ENCODE measurements at places on chromosomes 4 and X.

- DNase-seq, result no peak
These were observed 150.9 kb downstream of the ENPP6 start for GRCh38 chr4:184066584-184067300.

GRCh38 chr4:114361249-114361648, 237.4 kb upstream of the UGT8 start:
- no peak for DNase-seq

- no peak for DNase-seq
These were observed 112.2 kb downstream of the DHX15 start for GRCh38 chr4:24472161-24472510.

- no peak for DNase-seq
These were observed 4.3 kb upstream of the SLC26A1 start for GRCh38 chr4:997375-998071.

GRCh38 chr4:183393446-183393845, 51.0 kb upstream of the CDKN2AIP start:
- no peak for DNase-seq

DNA sequence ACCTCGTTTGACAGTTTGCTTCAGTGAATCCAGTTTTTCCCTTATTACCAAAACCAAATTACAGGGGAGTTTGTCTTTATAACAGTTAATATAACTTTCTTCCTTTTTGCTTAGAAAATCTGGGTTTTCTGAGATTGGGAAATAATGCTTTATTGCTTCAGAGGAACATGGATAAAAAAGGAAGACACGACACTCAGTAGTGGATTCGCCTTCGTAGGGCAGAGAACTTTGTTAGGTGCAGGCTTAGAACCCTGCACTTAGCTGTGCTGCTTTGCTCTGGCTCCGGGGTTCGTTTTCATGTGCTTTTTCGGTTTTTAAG, 188.2 kb downstream of the SOWAHB start:
- no peak for DNase-seq

DNA sequence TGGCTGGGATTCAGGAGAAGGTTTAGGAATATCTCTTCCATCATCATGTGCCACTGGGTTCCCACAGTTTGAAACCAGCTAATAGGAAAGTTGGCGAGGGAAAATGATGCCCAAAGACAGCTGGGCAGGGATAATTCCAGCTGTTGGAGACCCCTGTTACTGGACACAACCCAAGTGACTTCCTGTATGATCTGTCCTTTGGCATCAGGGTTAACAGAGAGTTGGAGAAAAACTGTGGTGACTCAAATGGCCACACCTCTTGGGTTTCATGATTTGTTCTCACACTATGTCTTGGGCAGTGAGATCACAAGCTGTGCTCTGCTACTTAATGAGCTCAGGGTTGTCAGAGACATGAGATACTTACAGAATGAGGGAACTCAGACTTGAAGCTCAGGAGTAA, 3.8 kb downstream of the FGF16 start:
- DNase-seq, result peak; percentile 2

GRCh38 chr4:96845819-96846218, 1005.9 kb downstream of the PDHA2 start:
- DNase-seq, result no peak

GRCh38 chr4:147658501-147658900, 25.5 kb downstream of the PRMT9 start:
- no peak for DNase-seq

DNA sequence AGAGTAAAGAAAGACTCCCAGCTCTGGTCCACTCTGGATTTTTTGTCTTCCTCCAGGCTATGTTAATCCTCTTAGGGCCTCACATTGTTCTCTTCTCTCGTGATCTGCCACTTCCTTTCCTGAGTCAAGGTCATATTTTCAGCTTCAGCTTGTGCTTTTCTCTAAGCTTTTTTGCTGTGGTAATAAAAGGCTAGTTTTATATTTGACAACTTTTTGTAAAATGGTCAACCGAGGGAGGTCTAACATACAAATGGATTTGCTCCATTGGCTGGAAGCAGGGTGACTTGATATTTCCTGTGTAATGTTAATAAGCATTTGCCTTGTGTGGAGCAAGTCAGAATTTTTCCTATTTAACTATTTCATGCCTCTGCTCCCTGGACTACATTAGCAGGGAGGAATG, 239.7 kb downstream of the RAB28 start:
- DNase-seq, result peak; percentile 62

GRCh38 chr4:124414276-124415040, 298.1 kb downstream of the ANKRD50 start:
- no peak for DNase-seq

- no peak for DNase-seq
These were observed 2332.1 kb downstream of the PCDH7 start for GRCh38 chr4:33052241-33052640.

DNA sequence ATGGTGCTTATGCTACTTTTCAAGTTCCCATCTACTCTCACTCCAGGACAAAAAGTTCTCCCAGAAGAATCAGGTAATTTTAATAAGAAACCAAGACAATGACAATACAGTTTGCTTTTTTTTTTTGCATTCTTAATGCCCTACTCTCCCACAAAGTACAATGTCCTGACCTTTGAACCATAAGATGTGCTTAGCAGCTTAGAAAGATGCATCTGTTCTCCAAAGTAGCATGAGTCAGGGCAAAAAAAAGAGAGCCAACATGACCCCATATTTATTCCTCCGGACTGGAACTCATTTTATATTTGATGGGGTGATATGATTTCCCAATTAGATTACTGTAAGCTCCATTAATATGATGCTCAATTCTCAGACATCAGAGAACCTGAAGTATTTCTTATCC, 16.5 kb upstream of the PDCL2 start:
- DNase-seq, result peak; percentile 2

GRCh38 chr4:150268444-150268843, 190.2 kb downstream of the DCLK2 start:
- no peak for DNase-seq

DNA sequence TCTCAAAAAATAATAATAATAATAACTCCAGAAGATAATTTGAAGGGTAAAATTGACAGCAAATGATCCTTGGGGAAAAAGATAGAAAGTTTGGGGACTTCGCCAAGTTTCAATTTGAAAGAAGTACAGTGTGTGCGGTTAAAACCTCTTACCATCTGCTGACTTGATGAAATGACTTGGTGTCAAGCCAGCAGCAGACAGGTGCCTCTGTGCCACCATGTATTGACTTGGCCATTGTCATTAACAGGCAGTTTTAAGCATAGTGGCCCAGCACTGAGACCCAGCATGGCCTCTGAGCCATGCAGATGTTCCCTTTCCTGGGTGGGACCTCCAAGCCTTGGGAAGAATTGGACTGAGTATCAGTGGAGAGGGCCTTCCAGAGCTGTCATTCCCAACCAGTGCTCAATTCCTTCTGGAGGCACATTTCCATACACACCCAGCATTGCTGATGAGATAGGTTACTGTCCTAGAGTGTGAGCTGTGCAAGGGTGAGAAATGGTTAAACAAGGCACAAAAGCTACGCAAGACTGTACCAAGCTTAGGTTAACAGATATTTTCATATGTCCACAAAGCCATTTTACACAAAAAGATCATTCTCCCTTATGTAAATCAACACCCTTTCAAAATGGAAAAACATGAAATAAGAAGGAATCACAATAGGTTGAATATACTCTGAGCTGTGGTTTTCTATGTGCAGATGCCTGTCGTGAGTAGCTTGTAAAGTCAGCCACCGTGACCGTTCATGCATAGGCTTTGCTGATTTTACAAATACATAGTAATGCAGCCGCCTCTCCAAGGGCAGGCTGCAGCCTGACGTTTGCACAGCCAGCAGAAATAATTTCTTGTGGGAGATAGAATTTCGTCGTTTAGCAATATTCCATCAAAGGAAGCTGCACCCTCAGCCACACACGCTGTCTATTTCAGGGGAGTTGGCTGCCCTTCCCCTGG, 59.4 kb upstream of the FBXW7 start:
- no peak for DNase-seq

- peak; percentile 83 for DNase-seq
These were observed 350.9 kb downstream of the MID1IP1 start for GRCh38 chrX:39152106-39152649.

DNA sequence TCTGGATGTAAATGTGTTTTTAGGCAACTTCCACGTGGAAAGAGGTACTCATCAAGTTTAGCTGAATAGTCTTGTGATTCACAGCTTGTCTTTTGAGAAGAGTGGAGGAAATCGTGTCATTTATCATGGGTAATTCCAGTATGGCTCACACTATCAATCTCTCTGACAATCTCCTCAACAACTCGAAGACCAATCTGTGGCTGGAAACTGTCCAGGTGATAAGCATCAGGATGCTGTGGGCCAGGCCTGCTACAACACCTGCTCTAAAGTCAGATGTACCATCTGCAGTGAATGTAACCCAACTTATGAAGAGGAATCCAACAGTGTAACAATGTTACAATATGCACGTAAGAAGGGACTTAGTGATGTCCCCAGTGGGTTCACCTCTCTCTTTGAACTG, 132.1 kb upstream of the GK2 start:
- DNase-seq, result no peak

DNA sequence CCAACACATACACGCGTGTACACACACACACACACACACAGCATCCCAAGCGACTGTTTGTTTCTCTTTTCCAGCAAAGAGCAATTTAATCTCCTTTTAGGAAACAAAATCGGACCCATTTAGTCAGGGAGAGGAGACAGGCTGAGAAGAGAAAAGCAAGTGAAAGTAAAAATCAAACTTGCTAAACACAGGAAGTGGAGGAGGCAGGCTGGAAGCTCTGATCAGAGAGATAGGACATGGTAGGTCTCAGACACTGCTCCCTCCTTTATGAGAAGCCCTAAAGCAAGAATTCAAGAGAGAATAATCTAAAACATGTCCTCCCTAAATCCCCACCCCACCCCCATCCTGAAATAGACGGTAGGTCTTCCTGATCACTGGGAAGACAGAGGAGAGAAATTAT, 62.3 kb downstream of the GPC3 start:
- DNase-seq, result no peak

GRCh38 chr4:60088807-60089486, 1111.2 kb upstream of the ADGRL3 start:
- DNase-seq, result no peak

GRCh38 chr4:3472411-3473141, 9.5 kb downstream of the DOK7 start:
- DNase-seq, result no peak

GRCh38 chrX:41604766-41605543, 83.8 kb upstream of the GPR34 start:
- no peak for DNase-seq

GRCh38 chr4:76060506-76060905, 14.0 kb upstream of the ART3 start:
- DNase-seq, result no peak

- no peak for DNase-seq
These were observed 44.3 kb downstream of the TBC1D9 start for GRCh38 chr4:140711910-140712309.

DNA sequence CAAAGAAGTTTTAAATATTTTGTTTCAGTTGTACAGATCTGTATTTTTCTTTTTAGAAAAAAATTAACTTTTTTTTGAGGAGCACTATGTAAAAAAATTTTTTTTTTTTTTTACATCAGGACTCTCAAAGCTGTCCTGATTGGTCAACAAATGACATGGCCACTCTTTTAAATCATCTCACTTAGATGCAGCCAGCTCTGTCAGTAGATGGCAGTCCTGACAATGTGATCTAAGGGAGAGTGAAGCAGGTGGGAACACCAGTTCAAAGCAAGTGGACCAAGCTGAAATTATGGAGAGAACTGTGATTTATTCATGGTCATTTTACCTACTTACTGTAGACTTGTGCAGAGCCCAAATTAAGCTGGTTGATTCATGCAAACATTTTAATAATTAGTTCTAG, 174.7 kb upstream of the GPRIN3 start:
- peak; percentile 77 for DNase-seq

GRCh38 chr4:143377611-143378099, 41.0 kb downstream of the GAB1 start:
- no peak for DNase-seq

GRCh38 chr4:162685410-162685809, 481.3 kb downstream of the NAF1 start:
- DNase-seq, result no peak

DNA sequence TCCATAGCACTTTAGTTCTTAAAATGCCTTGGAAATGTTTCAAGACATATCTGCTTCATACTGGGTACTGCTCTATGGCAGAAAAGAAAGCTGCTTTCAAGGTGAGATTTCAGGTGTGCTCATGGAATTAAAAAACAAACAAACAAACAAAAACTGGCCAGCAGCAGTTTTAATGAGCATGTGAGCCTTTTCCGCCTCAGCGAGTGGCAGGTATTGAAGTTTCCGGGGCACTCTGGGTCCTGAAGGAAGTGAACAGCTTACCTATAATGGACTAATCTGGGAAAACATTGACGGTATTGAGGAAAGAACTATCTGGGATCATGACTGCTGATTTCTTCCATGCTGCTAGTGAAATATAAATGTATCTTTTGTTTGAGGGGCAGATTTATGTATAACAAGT, 194.6 kb downstream of the MAML3 start:
- DNase-seq, result no peak

GRCh38 chrX:113297437-113297836, 456.8 kb upstream of the AMOT start:
- no peak for DNase-seq

GRCh38 chrX:68677998-68678397, 30.5 kb downstream of the STARD8 start:
- DNase-seq, result no peak
